ENCODE measurements at places on chromosomes 2 and 18.
A peak's percentile ranks its signal among the peaks of the same experiment; 100 is the strongest.

DNA sequence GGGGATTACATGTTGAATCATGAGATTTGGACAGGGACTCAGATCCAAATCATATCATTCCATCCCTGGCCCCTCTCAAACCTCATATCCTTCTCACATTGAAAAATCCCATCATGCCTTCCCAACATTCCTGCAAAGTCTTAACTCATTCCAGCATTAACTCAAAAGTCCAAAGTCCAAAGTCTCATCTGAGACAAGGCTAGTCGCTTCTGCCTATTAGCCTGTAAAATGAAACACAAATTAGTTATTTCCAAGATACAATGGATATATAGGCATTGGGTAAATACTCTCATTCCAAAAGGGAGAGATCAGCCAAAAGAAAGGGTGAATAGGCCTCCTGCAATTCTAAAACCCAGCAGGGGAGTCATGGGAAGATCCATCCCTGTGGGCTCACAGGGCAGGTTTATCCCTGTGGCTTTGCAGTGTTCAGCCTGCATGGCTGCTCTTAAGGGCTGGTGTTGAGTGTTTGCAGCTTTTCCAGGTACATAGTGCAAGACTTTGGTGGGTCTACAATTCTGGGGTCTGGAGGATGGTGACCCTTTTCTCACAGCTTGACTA lies 21.2 kb upstream of the SLC14A1 start:
- DNase-seq, result no peak

DNA sequence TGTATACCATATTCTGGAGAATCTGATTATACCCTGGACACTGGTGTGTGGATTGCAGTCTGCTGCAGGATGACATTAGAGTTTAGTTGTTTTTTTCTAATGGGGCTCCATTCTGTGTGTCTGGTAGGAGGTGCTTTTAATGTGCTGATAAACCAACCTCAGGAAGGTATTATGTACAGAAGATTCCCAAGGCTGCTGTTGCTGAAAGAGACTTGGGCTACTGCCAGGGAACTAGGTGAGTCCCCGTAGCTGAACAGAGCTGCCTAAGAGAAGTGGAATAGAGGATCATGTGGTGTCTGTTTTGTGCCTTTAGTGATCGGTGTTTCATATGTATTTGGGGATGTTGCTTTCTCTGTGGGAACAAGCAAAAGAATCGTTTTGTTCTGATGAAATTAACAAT lies 16.5 kb downstream of the SPATA3 start:
- DNase-seq, result no peak

GRCh38 chr2:189367343-189367742 lies 73.9 kb upstream of the WDR75 start:
- no peak for DNase-seq

GRCh38 chr2:50831676-50832075 lies 200.3 kb downstream of the NRXN1 start:
- no peak for DNase-seq

GRCh38 chr2:197464175-197464574 lies 10.8 kb downstream of the COQ10B start:
- DNase-seq, result peak; percentile 33

DNA sequence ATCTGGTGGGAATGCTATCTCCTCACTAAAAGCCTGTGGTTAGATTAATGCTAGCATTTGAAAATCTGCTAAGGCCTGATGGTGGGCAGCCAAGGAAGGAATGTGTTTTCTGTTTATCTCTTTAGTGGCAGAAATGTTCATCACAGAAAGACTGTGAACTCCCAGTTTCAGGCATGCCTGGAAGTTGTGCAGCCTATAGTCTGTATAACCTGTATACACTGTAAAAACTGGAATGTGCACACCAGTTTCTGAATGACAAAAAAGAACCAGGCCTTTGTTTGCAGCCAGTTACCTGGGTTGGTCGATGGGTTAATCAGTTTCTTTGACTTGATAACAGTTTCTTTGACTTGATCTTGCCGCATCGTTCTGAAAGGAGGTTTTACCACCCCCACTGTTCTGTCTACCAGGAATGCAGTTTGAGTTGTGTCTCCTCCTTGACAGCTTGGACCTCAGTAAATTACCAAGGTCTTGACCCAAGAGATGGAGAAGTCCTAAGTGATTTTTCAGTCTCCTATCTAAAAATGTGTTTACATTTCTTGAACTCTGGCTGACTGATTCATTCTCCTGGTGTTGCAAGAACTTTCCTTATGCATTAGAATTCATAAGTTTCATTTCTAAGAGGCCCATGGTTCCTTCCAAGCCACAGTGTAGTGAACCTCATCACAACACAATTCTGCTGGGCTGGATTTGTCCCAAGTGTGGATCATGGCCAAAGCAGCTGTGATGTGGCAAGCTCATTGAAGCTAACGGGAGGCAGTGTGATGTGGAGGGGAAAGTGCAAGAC lies 62.2 kb downstream of the KIAA2012 start:
- peak; percentile 98 for DNase-seq

DNA sequence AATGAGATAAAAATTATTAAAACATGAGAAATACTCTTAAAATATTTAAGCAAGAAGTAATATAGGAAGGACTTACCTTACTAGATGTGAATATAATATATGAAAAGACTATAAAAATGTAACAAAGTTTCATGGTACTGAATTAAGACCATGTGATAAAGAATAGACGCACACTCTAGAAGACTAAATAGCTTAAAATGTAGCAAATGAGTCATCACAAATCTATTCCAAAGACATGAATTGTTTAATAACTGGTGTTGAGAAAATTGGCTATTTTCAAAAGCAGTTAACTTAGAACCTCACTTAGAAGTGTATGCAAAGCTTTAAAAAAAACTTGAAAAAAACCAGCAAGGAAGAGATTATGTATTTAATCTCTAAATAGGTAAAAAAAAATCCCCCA lies 64.1 kb downstream of the POLE4 start:
- peak; percentile 21 for DNase-seq

DNA sequence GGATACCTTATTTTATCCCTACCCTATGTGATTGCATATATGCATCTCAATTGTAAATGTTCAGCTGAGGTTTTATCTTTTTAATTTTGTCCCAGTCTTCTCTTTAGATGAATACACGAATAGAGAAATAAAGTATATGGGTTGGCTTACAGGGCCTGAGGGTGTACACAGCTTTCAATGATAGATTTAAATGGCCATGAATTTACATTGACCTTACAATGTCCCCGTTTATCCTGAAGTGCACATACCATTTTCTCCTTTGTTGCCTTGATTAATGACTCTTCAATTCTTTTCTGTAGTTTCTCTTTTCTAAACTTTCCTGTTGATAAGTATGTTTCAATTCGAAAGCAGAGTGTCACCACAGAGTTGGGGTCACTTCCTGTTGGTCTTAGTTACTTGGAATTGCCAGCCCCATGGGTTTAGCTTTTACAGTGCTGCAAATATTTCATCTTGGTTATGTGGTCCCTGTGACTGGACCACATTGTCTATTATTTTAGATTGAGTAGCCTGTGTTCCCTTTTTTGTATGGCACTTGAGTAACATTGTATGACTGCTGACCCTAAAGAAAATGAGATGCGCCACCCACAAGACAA lies 1616.3 kb upstream of the ACVR2A start:
- peak; percentile 8 for DNase-seq

DNA sequence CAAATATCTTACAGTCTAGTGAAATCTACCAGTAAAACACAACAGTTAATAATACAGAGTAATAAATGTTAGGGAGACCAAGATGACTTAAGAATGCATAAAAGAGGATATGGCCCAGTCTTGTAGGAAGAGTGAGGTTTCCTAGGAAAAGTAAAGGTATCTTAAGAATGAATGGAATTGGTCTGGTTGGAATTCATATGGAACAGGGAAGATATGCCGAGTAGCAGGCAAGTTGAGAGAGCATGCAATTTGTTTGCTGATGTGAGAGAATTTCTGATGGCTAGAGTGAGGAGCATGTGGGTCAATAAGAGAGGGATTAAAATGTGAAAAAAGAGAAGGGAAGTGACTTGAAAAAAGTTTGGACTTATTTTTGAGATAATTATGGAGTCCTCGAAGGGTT lies 512.9 kb upstream of the ZEB2 start:
- no peak for DNase-seq

GRCh38 chr2:144374163-144374661 lies 145.7 kb downstream of the ZEB2 start:
- DNase-seq, result peak; percentile 34

GRCh38 chr2:235868645-235869044 lies 299.5 kb downstream of the GBX2 start:
- DNase-seq, result no peak

- peak; percentile 66 for DNase-seq
These were observed 7.4 kb upstream of the NPC1 start for GRCh38 chr18:23593720-23594119.

DNA sequence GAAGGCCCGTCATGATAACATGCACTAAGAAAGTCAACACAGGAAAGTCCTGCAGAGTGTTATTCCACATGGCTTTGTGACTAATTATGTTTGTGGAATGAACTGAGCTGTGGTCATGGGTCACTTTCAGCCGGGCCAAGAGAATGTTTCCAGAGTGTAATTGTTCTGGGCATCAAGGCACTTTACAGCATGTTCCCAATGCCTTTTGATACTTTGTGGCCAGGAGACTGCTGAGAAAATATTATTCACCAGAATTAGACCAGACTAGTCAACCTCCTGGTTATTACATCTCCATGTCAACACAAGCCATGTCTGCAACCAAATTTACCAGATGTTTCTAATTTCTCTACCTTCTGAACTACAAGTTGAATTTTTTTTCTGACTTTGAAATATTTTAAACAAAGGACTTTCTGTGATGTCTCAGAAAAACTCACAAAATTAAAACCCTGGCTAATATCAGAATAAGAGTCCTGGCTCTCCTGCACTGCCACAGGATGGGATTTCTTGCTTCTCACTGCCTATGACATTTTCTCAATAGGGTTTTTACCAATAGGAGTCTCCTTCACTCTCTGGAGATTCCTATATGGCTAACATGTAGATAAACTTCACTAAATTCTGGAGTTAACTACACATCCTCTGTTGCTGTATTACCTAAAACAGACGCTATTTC lies 90.6 kb upstream of the WDR75 start:
- peak; percentile 94 for DNase-seq

GRCh38 chr2:145290986-145291385 lies 771.1 kb upstream of the ZEB2 start:
- DNase-seq, result no peak
